ENCODE measurements at places on chromosomes 2 and 18.

GRCh38 chr2:71711133-71711855, 257.9 kb downstream of the DYSF start:
- no peak for DNase-seq

DNA sequence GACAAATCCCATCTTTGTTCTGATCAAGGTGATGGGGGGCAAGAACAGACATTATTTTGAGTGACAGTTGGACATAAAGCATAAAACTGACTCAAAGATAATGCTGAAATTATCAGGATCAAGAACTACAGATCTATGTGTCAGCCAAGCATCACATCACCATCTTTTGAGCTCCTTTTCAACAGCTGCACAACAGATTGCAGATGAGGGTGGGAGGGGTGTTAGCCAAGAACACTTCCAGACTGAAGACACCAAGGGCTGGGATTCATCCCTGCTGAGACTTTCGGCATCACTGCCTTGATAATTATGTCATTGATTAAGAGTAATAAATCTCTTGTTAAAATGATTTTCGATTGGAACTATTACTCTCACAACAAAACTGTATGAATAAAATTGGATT, 191.5 kb upstream of the NETO1 start:
- DNase-seq = no peak

- DNase-seq = no peak
These were observed 35.4 kb upstream of the DARS1 start for GRCh38 chr2:136020831-136021230.

DNA sequence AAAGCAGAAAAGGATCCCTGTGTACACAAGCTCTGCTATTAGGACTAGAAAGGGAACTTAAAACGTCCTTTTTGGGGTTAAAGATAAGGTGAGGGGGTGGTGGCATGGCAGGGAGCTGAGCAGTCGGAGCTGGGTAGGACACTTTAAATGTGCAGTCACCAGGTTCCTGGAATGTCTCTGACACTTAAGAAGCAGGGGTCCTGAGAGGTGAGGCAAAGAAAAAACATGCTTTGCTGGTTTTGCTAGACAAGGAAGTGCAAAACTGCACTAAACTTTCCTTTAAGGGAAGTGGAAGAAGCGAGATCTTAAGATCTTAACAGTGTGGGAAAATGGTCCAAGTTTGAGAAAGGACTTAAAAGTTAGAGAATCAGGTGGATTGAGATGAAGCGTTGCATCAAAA, 99.5 kb upstream of the MAP3K20 start:
- DNase-seq = no peak

GRCh38 chr2:166179201-166179600, 51.4 kb upstream of the SCN1A start:
- DNase-seq = no peak

DNA sequence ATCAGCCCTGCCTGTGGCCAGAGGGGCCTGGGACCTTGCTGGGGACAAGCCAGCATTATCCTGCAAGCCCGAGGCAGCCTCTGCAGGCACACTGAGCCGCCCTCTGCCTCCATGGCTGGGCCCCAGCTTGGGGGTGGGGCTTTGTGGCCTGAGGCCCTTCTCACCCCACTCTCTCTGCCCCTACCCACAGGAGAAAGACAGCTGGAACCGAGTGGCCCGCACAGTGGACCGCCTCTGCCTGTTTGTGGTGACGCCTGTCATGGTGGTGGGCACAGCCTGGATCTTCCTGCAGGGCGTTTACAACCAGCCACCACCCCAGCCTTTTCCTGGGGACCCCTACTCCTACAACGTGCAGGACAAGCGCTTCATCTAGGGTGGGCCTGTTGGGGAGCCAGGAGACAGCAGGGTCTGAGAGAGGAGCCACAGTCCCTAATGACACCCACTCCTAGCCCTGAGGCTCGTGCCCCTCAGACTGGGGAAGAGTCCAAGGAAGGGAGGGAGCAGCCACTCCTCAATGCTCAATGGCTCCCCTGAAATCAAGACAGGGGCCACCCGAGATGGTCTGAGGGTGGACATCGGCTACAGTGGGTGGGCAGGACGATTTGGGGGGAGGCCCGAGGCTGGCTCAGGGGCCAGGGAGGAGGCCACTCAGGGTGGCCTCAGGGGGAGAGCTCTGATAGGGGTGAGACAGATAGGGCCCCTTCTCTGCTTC, 4.4 kb upstream of the CHRNG start:
- DNase-seq = no peak

GRCh38 chr2:171271971-171272436, 111.3 kb upstream of the TLK1 start:
- no peak for DNase-seq

GRCh38 chr2:40243581-40244187, 208.2 kb downstream of the SLC8A1 start:
- no peak for DNase-seq

DNA sequence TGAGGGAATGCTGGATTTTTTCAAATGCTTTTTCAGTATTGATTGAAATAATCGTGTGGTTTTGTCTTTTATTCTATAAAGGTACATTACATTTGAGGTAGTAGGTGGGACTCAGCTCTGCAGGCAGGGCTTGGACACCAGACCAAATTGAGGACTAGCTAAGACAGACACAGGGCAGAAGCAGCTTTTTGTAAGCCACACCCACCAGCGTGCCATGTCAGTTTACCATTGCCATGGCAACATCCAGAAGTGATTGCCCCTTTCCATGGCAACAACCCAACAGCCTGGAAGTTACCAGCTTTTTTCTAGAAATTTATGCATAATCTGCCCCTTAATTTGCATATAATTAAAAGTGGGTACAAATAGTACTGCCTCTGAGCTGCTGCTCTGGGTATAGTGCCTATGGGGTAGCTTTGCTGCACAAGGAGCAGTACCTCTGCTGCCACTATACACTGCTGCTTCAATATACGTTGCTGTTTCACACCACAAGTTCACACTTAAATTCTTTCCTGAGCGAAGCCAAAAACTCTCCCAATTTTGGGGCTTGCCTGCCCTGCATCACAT, 23.6 kb upstream of the VWA3B start:
- no peak for DNase-seq

DNA sequence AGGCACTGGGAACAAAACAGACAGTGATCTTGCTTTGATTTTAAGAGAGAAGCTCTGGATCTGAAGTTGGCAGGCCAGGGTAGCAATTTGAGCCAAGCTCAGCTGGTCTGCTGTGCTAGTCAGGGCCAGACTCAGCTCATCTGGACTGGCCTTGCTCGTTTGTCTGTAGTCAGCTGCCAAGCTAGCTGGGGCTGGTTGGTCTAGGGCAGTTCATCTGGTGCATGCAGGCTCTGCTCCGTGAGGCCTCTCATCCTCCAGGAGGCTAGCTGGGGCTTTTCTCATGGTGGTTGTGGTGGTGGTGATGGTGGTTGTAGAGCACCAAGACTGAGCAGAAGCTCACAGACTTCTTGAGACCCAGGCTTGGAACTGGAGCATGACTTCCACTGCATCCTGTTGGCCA, 10.3 kb downstream of the FBLN7 start:
- no peak for DNase-seq

GRCh38 chr2:227759411-227760118, 13.9 kb downstream of the SCYGR8 start:
- DNase-seq = no peak

DNA sequence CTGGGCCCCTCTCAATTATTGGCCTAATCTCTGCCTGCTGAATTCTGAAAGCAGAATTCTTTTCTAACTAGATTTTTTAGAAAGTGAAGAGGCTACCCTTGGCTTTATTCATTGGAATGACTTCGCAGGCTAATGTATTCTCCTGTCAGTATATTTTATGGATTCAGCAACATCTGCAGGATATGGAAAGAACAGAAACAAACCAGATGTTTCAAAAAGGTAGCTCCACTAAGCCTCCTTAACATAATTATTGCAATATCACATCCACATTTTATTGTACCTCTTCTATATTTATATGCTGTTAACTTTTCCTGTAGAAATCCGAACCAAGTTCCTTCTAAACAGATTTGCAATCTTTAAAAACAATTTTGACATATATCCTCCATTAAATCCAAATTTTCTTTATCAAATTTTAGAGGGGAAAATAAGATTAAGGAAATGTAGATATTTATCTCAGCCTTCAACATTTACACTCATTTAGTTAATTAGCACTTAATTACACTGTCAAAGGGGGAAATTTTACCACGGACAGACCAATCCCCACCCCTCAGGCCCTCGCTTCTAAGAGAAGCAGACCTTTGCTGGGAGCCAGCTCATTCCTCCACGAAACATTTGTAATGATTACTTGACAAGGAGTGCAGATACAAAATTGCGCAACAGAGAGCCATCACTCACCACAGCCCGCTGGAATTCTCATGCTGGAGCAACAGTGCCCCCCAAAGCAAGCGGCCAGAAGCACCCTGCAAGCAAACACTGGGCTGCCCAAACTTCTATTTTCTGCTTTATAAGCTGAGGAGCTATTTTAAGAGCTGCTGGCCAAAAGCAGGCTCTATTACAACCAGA, 253.4 kb downstream of the ETAA1 start:
- DNase-seq = no peak

DNA sequence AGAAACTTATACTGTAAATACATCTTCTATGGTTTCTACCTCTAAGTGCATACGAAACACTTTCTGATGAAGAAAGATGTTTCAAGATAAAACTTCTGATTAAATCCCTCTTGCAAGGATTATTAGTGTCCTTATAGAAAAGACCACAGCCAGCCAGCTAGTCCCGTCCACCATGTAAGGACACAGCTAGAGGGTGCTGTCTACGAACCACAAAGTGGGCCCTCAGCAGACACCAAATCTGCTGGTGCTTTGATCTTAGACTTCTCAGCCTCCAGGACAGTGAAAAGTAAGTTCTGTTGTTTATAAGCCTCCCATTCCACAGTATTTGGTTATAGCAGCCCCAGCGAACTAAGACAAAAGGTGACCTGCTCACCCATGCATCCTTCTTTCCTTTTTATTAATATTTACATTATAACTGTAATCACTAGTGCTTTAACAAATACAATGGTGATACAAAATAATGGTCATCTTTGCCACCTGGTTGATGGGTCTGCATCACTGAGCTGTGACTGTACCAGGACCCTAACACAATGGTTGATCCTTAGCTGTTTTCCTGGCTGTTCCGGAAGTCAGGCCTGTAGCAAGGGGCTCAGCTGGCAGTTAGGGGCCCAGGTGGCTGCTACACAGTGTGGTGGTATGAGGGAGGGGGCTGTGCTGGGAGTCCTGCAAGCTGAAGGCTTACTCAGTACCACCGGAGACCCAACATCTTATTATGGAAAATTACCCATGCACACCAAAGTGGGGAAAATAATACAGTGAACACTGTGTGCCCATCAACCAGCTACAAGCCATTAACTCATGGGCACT, 108.5 kb upstream of the SMAD7 start:
- no peak for DNase-seq

DNA sequence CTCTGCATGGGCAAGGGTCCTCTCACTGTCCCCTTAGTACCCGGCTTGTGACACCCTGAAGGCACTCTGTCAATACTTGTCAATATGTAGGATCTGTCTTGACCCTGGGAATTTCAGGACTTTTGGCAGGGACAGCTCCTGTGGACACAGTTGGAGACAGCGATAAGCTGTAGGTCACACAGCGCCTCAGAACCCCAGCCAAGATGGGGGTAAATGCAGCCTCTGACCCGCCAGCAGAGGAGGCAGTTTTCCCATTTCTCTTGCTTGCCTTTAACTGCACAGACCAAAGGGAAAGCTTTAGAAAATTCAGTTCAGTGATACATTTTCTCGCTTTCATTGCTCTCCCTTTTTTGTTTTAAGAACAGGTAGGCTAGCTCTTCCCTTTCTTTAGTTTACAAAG, 54.8 kb upstream of the KLHL29 start:
- no peak for DNase-seq

- DNase-seq = no peak
These were observed 52.8 kb upstream of the PMAIP1 start for GRCh38 chr18:59846814-59847490.

GRCh38 chr2:143682436-143683055, 553.3 kb downstream of the ARHGAP15 start:
- DNase-seq = no peak

- DNase-seq = no peak
These were observed 6.7 kb downstream of the SFTPB start for GRCh38 chr2:85661139-85661858.

DNA sequence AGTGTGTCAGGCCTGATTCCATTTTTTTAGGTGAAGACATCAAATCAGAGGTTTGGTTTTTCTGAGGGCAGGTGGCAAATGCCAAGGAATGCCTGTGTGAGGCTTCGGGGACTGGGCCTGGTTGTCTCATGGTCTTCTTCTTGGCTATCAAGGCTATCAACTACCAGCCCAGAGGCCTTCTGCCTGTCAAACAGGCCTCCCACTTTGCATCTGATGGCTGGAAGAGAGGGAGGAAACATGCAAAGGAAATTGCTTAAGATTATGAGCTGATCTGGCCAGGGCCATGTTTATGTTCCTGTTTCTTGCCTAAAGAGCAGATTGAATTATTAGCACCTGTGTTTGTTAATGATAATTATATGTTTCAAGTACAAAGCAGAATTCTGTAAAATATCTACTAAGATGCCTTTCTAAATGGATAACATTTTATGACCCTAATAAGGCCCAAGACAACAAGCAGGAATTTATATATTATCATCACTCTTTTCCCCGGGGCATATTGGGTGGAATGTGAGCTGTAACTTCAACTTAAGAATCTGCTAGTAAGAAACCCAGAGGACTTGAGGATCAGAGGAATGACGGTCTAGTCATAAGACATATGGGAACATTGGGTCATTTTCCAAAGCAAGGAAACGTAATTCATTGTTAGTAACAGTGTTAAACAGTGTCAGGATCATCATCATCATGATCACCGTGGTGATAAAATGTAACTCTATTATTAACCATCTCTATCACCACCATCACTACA, 123.2 kb downstream of the LYPD6B start:
- DNase-seq = no peak

DNA sequence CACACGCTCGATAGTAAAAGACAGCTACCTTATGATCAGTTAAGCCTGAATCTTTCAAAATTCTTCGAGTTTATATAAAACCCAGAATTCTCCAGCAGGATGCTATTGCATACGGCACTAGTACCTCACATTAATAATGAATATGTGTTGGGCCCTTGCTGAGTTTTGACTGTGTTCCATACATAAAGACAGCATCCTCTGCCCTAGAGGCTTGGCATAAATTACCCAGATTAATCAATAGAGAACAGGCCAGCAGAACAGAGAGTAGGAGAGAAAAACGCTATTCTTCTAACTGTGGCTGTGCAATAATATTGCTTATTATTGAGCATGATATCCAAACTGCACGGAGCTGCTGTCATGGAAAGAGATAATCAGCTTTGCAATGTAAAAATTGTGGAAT, 194.3 kb downstream of the SOX11 start:
- DNase-seq = no peak

GRCh38 chr2:41774011-41774605, 273.7 kb upstream of the PKDCC start:
- DNase-seq = no peak

Data from CD4-positive, alpha-beta memory T cell (primary cell).